Naive B cell (primary cell): ENCODE measurements at places on chromosomes 1 and 21. TPM values are rescaled to one million over a fixed set of nuclear protein-coding genes. Genes with fewer than 3 reads are reported as not detected.

DNA sequence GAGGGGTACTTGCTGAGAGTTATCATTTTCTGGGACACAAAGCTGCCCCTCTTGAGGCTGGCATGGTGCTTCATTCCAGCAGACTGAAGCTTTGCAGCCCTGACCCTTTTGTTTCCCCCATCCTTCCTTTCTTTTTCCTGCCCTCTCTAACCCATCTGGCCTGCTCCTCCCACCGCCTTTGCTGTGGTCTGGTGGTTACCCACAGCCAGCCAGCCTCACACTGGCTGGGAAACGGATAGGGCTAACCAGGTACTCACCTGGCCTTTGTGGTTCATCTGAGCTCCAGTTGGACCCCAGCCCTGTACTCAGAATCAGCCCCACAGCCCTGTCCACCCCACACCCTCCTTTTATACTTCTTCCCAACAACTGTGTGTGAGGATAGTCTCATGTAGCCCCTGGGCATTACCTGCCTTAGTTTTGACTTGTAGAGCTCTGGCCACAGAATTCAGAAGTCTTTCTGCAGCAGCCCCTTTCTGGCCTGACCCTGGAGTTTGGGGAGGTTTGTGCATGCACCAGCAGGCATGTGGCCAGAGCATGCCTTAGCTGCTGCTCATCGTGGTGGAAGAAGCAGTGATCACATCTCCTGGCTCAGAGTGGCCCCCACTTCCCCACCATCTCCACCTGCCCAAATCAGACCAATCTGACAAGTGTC, 138.0 kb downstream of the TRABD2B start:
- no peak for DNase-seq

The SPTA1 gene
- 0.04 TPM for polyA plus RNA-seq

The DDR2 gene
- not detected for polyA plus RNA-seq

GRCh38 chr1:121587777-121588176, 403.0 kb downstream of the SRGAP2C start:
- DNase-seq, result no peak

DNA sequence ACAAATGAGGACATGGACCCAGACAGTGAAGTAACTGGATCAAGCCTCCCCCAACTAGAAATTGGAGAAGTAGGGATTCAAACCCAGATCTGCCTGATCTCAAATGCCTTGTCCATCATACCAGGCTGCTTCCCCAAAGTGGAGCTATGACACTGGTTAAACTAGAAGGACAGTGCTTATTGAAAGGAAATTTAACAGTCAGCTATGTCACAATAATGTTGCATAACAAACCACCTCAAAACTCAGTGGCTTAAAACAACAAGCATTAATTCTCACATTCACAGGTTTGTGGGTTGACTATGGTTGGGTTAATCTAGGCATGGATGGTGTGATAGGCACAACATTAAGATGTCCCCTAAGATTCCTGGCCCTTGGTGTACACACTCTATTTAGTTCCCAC, 107.1 kb downstream of the TAS1R2 start:
- DNase-seq, result no peak

- DNase-seq, result peak; percentile 49
Measured at GRCh38 chr1:206658264-206658980, 23.1 kb downstream of the DYRK3 start.

DNA sequence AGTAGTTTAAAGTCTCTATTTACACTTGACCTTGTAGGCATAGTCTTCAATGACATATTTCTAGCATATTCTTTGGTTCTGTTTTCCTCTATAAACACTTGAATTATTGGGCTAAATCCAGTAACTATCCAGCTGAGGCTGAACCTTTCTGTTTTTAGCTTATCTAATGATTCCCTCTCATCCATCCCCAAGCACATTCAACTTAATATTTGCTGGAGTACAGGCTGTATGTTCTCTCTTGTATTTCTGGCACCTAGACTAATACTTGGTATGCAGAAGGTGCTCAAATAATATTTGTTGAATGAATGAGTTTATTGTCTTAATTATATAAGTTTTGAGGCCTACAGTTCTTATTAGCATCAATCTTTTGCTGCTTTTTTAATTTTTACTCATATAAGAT, 88.7 kb downstream of the RABGAP1L start:
- DNase-seq, result no peak

- no peak for DNase-seq
Measured at GRCh38 chr1:187566354-187566753, 737.6 kb downstream of the PLA2G4A start.

The CRYAA gene
- polyA plus RNA-seq, result not detected

DNA sequence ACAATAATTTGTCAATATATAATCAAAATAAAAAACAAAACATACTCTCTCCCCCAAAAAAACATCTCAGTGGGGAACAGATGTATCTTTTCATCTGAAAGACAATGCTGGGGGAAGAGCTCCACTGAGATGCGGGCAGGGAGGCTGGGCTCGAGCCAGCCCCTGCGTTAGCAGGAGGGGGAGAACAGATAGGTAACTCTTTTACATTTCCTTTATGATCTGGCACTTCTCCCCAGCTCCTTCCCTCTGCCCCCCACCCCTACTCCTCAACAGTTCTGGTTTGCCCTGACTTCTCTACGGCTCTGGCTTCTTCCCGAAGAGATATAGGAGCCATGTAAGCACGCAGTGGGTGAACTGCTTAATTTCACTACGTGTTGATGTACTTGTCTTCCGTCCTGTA, 12.4 kb downstream of the LEPR start:
- no peak for DNase-seq

The SLC44A5 gene
- 0.17 TPM for polyA plus RNA-seq

DNA sequence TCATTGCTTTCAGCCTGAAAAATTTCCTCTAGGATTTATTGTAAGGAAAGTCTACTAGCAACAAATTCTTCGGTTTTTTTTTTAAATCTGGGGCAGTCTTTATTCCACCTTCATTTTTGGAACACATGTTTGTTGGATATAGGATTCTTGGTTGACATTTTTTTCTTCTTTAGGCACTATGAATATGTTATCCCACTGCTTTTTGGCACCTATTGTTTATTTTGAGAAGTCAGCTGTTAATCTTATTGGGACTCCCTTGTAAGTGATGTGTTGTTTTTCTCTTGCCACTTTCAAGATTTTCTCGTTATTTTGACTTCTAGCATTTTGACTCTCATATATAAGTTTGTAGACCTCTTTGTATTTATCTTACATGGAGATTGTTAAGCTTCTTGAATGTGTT, 99.3 kb downstream of the NPHS2 start:
- DNase-seq, result no peak

The MAGI3 gene
- 0.97 TPM for polyA plus RNA-seq

GRCh38 chr1:172549621-172550280, 16.8 kb downstream of the SUCO start:
- DNase-seq, result no peak

DNA sequence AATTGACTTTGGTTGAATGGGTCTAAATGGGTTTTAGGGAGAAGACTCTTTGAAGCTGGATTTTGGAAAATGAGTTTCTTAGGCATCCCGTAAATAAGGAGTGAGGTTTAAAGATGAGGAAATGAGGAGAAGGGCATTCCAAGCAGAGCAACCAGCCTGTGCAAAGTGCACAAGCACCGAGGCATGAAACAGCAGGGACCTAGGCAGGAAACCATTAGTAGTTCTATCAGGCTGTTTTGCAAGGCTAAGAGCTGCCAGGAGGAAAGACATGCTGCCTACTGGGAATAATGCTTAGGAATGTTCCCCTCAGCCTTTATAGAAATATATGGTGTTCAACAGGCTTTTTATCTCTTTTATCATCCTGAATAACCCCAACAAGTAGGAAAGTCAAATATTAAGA, 153.1 kb upstream of the FGGY start:
- no peak for DNase-seq

- peak; percentile 89 for DNase-seq
Measured at GRCh38 chr1:101112051-101112780, 86.6 kb upstream of the DPH5 start.

- no peak for DNase-seq
Measured at GRCh38 chr1:4755301-4755845, 101.0 kb downstream of the AJAP1 start.

DNA sequence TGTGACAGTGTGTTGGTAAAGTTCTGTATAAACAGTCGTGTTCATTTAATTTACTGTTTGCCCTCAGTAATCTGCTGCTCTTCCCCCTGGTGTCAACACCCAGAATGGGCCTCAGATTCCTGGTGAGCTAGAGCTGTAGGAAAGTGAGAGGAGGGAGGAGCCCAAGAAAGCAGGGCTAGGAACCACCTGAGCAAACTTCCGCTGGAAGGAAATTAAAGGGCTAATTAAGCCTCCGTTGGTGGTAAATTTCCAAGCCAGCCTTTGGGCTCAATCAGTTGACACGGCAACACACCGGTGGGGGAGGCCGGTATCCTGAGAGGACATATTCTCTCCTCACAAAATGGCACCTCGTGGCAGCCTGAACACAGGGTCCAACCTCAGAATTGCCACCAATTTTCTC, 32.9 kb downstream of the RAB3B start:
- no peak for DNase-seq

The ITLN2 gene
- polyA plus RNA-seq, result not detected

The CCDC17 gene
- polyA plus RNA-seq, result not detected

DNA sequence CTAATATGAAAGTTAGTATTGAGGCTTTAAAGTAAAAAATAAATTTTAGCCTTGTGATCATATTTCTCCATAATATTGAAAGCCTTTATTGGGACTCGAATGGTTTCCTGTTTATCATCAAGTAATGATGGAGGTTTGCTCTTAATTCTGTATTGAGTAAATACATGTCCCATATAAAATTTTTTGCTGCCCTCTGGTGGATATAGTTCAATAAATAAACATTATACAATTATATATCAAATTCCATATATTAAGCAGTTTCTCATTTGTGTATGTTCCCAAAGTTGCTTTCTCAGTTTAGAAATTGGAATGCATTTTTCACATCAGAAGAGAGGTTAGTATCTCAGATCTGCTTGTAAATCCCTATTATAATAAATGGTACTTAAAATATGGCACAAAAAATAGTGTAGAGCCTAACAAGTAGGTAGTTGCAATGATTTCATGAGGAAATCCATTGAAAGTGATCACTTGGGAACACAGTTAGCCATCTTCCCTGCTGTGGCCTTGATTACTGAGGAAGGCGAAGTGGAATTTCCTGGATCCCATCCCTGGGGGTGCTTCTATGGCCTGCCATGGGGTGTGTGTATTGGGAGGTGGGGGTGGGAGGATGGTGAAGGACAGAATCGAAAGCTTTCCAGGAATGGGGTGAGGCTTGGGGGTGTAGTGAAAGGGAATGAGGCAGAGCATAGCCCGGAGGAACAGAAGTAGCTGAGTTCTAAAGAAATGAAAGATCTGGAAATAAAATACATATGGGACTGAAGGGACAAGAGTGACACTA, 84.1 kb upstream of the C21orf91 start:
- peak; percentile 26 for DNase-seq

The TFF2 gene
- not detected for polyA plus RNA-seq

- DNase-seq, result no peak
Measured at GRCh38 chr21:31264574-31264973, 79.5 kb downstream of the TIAM1 start.

GRCh38 chr1:160086456-160086892, 5.1 kb downstream of the KCNJ9 start:
- DNase-seq, result no peak

The AMY1A gene
- not detected for polyA plus RNA-seq

The HNRNPR gene
- polyA plus RNA-seq, result 238 TPM

DNA sequence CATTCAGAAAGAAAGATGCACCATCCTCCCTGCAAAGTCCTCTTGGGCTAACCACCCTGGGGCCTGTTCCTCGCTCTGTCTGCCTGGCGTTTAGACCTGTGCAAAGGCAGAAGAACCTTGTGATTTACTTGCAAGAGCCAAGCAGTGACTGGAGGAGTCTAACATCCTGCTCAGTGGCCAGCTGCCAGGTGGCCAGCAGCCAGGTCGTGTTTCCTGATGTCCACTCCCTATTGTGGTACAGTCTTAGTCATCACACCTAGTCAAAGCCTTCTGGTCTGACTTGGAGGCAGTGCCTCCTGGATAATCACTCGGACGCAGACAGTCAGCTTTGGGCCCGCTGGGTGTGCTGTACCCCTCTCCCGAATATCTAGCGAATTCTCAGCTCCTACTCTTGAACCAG, 118.1 kb downstream of the PGBD5 start:
- no peak for DNase-seq

DNA sequence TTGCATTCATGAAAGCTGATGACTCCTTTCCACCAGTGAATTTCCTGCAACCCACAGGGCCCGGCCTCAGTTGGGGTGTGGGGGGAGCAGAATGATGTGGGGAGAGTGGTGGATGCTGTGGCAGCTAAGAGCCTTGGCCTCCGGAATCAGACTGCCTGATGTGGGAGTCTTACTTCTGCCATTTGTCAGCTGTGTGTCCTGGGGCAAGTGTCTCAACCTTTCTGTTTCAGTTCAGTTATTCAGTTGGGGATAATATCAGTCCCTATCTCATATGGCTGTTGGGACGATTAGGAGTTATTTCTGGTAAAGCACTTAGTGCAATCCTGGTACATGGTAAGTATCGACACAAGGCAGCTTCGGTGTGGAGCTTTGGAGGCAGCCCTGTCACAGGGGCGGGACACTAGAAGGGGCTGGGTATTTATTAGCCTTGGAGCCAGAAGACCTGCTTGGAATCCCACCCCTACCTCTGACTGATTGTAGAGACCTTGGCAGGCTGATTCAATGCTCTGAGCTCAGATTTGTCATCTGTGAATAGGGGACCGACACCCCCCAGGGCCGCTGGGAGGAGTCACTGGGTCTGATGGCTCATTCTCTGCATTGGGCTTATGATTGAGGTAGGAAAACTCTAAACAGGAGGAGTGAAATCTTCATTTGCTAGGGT, 19.6 kb downstream of the ARHGEF10L start:
- no peak for DNase-seq

The SFN gene
- polyA plus RNA-seq, result not detected

The WNT9A gene
- not detected for polyA plus RNA-seq
